ENCODE measurements at places on chromosomes 3 and 15.
A peak's percentile ranks its signal among the peaks of the same experiment; 100 is the strongest.

DNA sequence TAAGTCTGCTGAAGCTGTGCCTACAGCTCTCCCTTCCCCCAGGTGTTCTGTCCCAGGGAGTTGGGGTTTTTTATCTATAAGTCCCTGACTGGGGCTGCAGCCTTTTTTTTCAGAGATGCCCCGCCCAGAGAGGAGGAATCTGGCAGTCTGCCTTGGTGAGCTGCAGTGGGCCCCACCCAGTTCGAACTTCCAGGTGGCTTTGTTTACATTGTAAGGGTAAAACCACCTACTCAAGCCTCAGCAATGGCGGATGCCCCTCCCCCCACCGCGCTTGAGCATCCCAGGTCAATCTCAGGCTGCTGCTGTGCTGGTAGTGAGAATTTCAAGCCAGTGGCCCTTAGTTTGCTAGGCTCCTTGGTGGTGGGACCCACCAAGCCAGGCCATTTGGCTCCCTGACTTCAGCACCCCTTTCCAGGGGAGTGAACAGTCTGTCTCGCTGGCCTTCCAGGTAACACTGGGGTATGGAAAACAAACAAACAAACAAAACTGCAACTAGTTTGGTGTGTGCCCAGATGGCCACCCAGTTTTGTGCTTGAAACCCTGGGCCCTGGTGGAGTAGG is 189.4 kb downstream of the MFSD1 start:
- DNase-seq: no peak

DNA sequence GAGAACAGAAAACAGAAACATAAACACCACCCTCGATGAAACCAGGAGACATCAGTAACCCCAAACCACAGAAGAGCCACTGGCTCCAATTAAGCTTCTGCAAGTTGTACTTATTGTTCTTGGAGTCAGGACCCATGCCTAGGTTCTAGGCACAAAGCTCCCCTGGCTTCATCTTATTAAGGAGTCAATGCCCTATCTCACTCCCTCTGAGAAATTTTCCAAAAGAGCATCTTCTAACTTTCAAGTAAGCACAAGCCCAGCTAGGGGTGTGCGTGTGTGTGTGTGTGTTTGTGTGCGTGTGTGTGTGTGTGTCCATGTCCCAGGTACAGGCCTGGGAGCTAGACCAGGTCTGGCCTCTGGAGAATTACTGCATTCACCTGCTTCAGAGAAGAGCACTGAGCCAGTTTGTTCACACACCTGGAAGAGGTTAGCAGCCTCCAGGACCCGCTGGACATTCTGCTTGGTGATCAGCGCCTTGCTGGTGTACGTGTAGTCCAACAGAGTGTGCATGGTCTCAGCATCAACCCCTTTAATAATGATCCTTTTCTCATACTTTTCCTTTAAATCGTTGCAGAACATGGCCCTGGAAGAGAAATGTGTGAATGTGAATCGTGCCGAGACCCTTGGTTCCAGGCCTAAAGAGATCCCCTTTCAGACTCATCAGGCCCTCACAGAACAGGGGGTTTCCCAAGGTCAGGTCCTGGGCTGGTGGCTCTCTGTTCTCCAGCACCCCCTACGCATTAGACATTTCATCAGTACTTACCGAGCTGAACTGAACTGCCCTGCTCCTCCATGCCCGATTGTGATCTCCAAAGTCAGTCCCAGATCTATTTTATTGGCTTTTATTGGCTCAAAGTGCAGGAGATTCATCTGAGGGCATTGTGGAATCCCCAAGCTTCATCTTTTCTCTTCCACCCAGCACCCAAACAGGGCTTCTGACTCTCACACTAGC is 27.8 kb downstream of the KLHL6 start:
- DNase-seq: peak; percentile 72

GRCh38 chr15:98853161-98853560 is 154.4 kb downstream of the PGPEP1L start:
- DNase-seq: peak; percentile 80

GRCh38 chr3:198030726-198031125 is 70.7 kb downstream of the LMLN start:
- DNase-seq: no peak

GRCh38 chr3:36786921-36787890 is 22.9 kb upstream of the DCLK3 start:
- no peak for DNase-seq

GRCh38 chr15:69972436-69972835 is 125.3 kb downstream of the TLE3 start:
- no peak for DNase-seq

DNA sequence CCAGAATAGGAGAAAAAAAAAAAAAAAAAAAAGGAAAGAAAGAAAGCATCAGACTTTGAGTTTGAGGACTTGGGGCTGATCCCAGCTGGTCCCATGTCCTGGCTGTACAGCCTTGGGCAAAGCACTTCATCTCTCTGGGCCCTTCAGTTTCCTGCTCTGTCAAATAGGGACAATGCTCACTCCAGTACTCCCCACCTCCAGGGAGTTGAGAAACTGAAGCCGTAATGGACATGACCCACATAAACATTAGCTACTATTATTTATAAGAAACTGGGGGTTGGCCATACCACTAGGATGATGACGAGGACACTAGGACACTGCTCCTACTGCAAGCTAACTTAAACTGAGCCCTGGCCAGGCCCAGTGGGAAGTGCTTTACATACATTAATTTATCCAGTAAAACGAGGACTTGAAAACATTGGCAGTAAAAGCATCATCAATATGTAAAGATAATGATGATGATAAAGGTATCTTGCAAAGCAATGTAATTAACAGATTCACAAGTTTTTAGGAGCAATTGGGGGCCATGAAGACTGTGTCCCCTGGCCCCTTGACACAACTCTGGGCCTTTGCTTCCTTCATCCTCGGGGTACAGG is 22.9 kb upstream of the SMAD6 start:
- no peak for DNase-seq

GRCh38 chr3:169199283-169199682 is 464.2 kb downstream of the MECOM start:
- no peak for DNase-seq

- no peak for DNase-seq
Observed at GRCh38 chr15:70569091-70569713, 194.2 kb downstream of the UACA start.
